Neural progenitor cell (in vitro differentiated cells): ENCODE measurements at places on chromosomes 3 and 15. TPM values are rescaled to one million over a fixed set of nuclear protein-coding genes. Genes with fewer than 3 reads are reported as not detected.
A peak's percentile ranks its signal among the peaks of the same experiment; 100 is the strongest.

- DNase-seq = peak; percentile 75
Observed at GRCh38 chr15:34588046-34588674, 4.7 kb upstream of the GOLGA8B start.

GRCh38 chr3:188817935-188818269, 353.9 kb upstream of the TPRG1 start:
- DNase-seq = no peak

- peak; percentile 44 for DNase-seq
Observed at GRCh38 chr3:138197058-138197457, 10.0 kb downstream of the ARMC8 start.

GRCh38 chr3:11764931-11765363, 81.7 kb downstream of the TAMM41 start:
- DNase-seq = no peak

GRCh38 chr3:29408676-29409075, 127.8 kb downstream of the RBMS3 start:
- no peak for DNase-seq

Gene USF3
- total RNA-seq = 11.5 and 15.3 TPM in 2 replicates

Gene GALNT15
- 0.09 TPM in 1 of 2 replicates, not detected in the other for total RNA-seq

Gene PLA2G4F
- total RNA-seq = not detected in 2 replicates

DNA sequence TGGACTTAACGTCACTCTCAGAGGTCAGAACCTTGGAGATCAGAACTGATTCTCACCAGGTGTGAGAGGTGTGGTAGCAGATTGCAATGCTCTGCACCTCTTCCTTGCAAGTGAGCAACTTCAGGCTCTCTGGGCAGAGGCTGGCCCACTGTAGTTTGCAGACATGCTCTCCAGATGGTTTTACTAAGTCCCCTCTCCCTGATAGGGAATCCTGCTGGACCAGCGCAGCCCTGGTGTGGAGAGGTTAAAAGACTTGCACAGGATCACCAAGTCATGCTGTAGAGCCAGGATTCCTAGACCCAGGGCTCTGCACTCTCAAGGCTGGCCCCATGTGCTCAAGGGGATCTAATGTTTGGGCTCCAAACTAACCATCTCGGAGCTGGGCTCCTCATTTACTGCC, 62.2 kb downstream of the RPL39L start:
- no peak for DNase-seq

DNA sequence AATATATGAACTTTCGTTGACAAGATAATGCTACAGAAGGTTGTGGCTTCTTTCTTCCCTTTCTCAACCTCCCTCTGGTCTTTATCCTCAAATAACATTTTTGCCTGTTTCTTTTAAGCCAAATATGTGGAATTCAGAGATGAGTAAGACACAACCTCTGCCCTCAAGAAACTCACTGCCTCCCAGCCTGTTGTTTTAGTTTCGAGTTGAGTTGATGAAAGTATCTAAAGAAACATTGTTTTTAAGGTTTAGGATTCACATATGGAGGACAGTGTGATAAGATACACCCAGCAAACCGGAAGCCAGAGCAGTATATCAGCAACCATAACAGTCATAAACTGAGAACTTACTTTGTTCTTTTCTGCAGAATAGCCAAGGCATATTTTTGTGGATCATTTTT, 218.6 kb downstream of the THSD4 start:
- DNase-seq = no peak

GRCh38 chr3:179416681-179417080, 34.6 kb downstream of the GNB4 start:
- no peak for DNase-seq

DNA sequence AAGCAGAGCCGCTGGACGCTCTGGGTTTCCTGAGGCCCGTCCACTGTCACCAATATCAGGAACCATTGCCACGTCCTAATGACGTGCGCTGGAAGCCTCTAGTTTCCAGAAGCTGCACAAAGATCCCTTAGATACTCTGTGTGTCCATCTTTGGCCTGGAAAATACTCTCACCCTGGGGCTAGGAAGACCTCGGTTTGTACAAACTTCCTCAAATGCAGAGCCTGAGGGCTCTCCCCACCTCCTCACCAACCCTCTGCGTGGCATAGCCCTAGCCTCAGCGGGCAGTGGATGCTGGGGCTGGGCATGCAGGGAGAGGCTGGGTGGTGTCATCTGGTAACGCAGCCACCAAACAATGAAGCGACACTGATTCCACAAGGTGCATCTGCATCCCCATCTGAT, 3.3 kb downstream of the RHO start:
- no peak for DNase-seq

DNA sequence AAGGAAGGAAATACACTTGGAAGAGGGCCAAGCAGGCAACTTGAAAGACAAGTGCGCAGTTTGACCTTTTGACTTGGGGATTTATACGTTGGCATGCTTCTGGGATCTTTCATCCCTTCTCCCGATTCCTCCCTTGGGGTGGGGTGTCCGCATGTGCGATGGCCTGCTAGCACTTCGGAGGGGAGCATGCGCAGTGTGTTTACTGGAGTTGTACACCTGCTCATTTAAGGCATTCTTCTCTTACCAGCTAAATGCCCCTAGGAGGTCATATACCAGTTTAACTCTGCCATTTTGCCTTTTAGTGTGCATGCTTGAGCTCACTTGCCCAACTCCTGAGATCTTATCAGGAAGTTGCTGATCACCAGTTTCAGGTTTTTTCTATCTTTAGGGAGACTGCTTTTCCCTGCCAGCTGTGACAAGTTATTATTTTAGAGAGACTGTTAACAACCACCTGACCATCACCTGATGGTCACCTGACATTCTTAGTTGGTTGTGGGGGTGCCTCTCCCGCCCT, 63.5 kb downstream of the BFSP2 start:
- DNase-seq = no peak

Gene PLSCR2
- total RNA-seq = not detected in 2 replicates

GRCh38 chr3:179398574-179399231, 51.2 kb downstream of the MFN1 start:
- no peak for DNase-seq

- DNase-seq = no peak
Observed at GRCh38 chr15:39792025-39792843, 9.6 kb upstream of the FSIP1 start.
